Caco-2 (cell line): ENCODE measurements at places on chromosomes 7 and 10.

GRCh38 chr10:12589791-12590190 is 240.4 kb downstream of the CAMK1D start:
- no peak for DNase-seq

DNA sequence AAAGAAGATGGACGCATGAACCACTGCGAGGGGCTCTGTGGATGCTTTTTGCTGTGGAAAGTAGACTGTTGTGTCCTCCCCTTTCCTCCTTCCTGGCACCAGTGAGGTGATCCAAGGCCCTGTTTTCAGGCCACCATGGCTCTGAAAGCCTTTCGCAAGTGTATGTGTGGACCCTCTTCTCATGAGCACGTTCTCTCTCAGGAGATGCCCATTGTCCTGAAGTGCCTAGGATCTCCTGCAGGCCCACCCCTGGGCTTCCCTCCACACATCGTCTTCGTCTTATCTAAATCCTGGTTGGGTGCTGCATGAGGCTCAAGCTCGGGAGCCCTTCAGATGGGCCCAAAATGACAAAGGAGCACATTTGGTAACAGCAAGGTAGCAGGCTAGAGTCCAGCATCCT is 188.2 kb downstream of the PTPN20 start:
- DNase-seq: no peak

DNA sequence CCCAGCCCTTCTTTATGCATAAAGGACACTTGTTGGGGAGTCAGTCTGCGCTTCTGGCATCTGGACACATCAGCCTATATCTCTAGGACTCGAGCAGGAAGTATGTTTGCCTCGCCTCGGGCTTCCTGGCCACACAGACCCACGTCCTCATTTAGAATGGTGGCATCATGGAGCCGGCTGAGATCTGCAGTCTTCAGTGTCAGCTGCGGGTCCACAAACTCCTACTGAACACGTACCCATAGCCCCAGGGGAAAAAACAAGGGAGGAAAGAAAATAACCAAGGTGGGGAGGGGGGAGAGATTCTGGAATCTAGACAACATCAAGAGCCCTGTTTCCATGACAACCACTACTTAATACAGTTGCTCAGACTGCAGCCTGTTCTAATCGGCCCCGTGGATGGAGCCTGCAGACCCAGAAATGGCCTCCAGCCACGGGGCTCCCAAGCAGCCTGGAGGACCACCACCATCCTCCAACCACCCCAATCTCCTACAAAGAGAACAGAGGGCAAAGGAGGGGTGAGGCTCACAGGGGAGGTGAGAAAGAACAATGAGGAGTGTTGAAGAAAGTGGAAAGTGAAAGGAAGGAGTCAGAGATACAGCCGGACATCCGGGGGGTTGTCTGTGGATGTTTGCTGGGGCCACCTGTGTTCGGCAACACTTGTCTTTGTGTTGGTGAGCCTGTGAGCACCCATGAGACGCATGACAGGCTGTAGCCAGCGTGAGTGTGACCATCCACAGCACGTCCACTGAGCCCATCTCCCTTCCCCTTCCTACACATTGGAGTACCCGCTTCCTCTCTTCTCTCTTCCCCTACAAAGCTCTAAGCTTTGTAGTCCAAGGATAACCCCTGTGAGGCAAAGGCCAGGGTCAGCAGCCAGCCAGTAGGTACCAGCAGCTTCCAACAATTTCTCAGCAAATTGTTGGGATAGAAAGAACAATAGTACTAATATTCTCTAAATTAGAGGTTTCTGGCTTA is 141.0 kb downstream of the PLXNA4 start:
- no peak for DNase-seq

DNA sequence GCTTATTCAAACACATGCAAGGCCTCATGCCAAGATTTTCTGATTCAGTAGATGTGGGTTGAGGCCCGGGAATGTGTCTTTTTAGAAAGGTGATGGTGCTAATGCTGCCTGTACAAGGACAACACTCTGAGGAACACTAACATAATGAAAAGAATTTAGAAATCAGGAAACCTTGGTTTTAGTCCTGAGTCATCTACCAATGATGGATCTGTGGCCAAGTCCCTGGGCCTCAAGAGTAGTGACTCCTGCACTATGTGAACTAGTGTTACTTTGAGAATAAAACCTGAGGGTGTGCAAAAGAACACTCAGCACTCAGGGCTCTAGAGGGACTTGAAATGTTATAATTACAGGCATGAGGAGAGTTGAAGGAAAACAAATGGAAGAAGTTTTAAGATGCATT is 741.7 kb upstream of the GALNT17 start:
- DNase-seq: no peak

GRCh38 chr7:71131256-71132126 is 453 bp upstream of the GALNT17 start:
- no peak for DNase-seq

GRCh38 chr7:832167-832967 is at the start of gene SUN1:
SUN1 (plus strand) TSS chr7:832476; CDS start chr7:832525, 49 bp downstream.
- peak; percentile 22 for DNase-seq

DNA sequence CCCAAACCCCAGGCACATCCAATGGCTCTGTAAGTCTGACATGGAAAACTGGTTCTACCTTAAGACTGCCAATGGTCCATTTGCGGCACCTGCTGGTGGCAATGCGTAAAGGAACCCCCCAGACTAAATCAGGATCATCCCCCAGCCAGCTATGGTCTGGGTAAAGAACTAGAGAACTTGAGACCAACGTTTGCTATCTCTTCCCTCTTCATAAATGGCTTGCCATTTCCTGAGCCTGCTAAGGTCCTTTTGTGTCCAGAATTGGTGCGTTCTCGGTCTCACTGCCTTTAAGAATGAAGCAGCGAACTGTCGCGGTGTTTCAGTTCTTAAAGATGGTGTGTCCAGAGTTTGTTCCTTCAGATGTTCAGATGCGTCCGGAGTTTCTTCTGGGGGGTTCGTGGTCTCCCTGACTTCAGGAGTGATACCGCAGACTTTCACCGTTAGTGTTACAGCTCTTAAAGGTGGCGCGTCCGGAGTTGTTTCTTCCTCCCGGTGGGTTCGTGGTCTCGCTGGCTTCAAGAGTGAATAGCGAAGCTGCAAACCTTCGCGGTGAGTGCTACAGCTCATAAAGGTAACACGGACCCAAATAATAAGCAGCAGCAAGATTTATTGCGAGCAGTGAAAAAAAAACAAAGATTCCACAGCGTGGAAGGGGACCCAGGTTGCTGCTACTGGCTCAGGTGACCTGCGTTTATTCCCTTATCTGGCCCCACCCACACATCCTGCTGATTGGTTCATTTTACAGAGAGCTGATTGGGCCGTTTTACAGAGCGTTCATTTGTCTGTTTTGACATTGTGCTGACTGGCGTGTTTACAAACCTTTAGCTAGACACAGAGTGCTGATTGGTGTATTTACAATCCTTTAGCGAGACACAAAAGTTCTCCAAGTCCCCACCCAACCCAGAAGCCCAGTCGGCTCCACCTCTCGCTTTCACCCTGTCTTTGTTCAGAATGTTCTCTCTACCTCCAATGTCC is 95.4 kb downstream of the ELMO1 start:
- peak; percentile 42 for DNase-seq

DNA sequence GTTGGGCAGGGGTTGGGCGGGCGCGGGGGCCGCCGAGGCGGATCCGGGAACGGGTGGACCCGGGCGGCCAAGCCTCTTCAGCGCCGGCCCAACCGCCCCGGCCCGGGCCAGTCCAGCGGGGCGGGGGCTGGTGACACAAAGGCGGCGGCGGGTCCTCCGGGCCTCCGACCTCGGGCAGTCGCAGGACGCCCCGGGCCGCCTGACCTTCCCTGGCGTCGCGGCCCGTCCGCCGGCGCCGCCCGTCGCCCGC is 54.2 kb downstream of the METTL2B start:
- DNase-seq: no peak

- no peak for DNase-seq
These were observed 189.0 kb downstream of the ANKRD30A start for GRCh38 chr10:37314350-37314749.

- no peak for DNase-seq
These were observed 94.9 kb downstream of the AOAH start for GRCh38 chr7:36629351-36629750.

GRCh38 chr10:30805061-30805460 is 175.5 kb upstream of the LYZL2 start:
- DNase-seq: no peak

DNA sequence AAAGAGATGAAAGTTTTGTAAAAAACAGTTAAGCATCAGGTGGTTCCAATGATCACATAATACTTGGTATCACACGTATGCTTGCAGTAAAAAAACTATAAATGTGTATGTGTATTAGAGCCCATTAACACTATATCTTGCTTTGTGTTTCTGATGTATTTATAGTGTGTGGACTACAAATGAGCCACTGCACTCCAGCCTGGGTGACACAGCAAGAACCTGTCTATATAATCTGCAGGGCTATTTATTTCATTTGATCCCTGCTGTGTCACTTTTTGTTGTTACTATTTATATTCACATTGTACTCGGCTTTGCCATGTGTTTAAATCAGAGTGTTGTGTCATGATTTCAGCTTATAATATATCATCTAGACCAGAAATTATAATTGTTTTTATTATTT is 487.8 kb upstream of the TEX47 start:
- DNase-seq: no peak

DNA sequence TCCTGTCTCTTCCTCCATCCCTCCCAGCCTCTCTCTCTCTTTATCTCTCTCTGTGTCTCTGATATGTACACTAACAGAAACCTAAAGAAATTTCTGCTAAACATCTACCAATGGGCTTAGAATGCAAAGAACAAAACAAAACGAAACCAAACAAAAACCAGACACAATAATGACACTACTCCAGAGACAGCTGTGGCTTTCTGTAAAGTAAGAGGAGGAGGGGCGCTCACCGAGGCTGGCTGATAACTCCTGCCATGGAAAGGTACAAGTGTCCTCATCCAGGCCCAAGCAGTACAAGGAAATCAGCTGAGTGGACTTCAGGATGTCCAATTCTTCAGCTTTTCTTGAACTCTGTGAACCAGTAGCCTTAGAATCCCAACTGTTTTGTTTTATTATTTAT is 70.4 kb upstream of the FZD8 start:
- DNase-seq: no peak

GRCh38 chr10:59508296-59508695 is 145.9 kb upstream of the FAM13C start:
- DNase-seq: no peak
